ENCODE measurements at places on chromosomes 2 and 18.

- no peak for DNase-seq
Observed at GRCh38 chr2:204177977-204178522, 241.5 kb downstream of the ICOS start.

DNA sequence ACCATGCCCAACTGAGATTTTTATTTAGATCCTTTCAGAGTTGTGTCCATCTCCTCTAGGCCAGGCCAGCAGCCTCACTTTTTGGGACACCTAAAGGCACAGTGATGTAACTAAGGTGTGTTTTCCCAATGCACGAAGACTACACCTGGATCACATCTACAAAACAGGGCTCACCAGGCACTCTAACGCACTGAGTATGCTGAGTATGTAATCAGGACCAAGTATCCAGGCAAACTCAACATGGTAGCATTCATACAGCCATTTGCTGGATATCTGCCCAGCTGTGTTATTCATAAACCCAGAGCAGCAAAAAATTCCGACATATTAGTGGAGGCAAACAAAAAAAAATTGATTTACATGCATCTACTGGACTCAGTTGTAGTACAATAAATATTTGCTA, 33.8 kb downstream of the LPIN2 start:
- no peak for DNase-seq

DNA sequence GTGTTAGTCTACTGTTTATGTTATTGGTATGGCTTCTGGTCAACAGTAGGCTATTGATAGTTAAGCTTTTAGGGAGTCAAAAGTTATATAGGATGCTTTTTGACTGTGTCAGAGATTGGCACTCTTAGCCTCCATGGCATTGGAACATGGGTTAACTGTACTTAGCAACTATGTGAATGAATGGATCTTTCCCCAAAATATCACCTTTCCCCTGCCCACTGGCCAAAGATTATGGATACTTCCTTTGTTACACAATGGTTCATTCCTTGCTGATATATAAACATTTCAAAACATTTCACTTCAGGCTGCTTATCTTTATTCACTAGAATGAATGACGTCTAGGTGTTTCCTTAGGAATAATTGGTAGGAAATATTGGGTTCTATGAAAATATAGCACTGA, 62.1 kb upstream of the DOCK10 start:
- no peak for DNase-seq

- DNase-seq, result no peak
Observed at GRCh38 chr2:216030216-216030615, 16.9 kb upstream of the MREG start.

DNA sequence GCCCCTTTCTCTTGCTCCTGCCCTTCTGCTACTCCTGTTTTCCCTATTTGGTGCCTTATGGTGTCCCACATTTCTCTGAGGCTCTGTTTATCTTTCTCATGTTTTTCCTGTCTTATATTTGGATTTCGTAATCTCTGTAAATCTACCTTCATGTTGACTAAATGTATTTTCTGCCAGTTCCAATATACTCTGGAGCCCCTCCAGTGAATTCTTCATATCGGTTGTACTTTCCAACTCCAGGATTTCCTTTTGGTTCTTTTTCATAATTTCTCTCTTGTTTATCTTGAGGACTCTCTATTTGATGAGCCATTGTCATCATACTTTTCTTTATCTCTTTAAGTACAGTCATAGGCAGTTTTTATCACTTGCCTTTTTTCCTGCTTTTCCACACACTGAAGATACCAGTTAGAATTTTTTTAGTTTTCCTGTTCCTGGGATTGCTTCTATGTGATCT, 19.1 kb downstream of the SCLY start:
- DNase-seq, result no peak

DNA sequence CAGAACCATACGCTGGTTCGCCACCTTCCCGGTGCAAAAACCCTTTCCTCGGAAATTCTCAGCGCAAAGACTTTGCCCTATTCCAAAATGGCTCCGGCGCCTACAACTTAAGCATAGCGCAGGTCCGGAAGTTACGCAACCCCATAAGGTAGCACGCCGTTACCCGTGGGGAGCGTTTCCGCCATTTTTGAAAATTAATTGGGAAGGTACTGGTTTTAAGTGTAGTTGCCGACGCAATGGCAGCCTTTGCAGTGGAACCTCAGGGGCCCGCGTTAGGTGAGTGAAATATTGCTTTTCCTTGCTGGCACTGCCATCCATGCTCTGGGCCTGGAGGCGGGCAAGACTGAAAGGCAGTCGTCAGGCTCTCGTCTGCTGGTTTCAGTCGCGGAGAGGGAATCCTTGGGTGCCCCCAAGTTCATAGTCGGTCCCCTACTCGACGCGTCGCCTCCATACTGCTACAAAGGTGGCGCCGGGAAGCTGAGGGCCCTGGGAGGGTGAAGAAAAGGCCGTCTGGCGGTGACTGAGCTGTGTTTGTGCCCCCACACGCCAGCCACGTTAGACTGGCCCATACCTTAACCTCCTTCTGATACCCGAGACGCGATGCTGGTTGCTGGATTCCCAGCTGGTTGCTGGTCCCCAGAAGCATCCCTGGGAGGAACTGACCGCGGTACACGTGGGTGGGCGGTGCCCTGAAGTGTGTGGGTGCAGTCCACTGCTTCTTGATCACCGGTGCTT, at the start of gene NUP35:
NUP35 (plus strand) TSS at position 222 of the 735 bp plus-strand sequence; CDS start at position 237, 15 bp downstream.
- DNase-seq, result peak; percentile 85

GRCh38 chr18:77208964-77209363, 40.7 kb upstream of the GALR1 start:
- DNase-seq, result no peak

DNA sequence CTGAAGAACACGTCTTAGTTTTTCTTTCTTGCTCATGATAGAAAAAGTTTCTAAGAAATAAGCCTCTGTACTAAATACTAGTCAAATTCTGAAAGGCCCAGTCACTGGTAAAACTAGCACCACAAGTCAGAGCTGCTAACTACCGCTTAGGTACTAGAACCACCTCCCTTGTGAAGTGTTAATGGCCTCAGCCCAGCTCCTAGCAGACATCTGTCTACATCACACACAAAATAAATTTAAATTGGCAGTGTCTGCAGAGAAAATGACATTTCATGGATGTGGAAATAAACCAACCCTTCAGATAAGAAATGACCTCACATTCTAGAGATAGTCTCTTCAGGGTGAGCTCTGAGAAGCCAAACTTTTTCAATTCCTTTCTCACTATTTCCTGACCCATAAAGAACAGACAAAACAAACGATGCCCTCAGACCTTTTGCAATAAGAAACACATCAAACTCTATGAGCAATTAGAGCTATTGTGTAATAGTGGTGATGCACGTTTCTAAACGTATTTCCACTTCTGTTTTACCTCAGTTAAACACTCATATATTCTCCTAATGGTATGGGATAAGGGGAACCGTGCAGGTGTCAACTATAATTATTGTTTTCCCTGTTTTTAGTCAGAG, 70.3 kb upstream of the DSG1 start:
- no peak for DNase-seq

DNA sequence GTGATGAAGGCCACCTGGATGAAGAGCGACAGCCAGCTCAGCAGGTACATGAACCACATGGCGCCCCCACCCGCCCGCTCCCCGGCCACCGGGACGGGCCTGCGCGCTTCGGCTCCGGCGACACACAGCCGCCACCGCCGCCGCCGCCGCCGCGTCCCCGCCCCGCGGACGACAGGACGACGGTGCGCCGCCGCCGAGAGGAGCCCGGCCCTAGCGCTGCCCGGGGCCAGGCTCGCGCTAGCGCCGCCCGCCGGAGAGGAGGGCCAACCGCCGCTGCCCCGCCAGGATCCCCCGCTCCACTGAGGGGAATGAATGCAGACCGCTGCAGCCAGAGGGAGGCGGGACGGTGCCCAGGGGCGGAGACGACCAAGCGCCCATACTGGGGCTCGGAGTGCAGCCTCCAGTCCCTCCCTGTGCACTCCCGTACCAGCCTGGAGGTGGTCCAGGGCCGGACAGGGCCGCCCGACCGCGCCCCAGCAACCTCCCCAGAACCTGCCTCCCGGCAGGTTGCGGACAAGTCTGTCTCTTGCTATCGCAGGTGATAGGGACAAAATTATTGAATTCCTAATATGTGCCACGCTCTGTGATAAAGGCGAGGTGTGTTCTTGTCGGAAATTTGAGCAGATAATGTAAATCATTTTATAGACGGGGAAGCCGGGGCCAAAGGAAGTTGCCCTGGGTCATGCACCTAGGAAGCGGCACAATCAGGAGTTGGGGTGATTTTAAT, at the start of gene TEX261:
TEX261 (minus strand) TSS at position 175 of the 727 bp plus-strand sequence; CDS start at position 59, 116 bp downstream.
- peak; percentile 89 for DNase-seq

DNA sequence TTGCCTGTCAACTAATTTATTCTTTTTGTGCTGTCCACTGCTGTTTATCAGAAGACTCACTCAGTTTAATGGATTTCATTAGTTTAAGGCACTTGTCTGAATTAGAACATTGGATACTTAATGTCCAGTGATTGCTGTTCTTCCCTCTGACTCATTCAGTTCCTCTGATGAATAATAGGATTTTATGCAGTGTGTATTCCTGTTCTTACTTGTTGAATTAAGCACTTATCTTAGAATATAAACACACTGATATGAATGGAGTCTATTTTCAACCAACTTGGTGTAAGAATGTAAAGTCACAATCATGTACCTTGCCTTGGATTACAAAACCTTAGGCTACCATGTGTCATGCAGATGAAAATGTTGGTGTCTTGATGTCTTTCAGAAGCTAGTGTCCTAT, 87.0 kb upstream of the PROKR1 start:
- no peak for DNase-seq

DNA sequence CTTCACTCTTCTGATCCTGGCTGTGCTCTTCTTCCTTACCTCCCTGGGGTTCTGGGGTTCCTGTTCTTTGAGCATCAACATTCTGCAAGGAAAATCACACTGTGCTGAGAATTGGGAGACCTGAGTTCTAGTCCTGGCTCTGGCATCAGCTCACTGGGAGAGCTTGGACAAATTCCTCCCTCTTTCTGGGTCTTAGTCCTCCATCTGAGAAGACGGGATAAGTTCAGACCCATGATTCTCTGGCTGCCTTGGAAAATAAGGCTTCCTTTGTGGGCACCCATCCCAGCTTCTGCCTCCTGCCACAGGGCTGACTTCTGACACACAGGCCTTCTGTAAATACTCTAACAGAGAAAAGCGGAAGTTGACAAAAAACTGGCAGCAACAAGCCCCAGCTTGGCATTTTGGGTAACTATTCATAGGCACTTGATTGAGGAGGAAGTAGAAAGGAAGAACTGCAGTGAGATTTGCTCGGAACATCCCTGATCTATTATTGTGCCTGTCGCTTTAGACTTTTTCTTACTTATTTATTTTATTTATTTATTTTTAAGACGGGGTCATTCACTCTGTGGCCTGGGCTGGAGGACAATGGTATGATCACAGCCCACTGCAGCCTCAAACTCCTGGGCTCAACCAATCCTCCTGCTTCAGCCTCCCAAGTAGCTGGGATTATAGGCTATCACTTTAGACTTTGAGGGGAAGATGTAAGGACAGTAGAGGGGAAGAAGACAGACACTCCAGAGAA, 7.9 kb downstream of the PCBP1 start:
- DNase-seq, result peak; percentile 49

DNA sequence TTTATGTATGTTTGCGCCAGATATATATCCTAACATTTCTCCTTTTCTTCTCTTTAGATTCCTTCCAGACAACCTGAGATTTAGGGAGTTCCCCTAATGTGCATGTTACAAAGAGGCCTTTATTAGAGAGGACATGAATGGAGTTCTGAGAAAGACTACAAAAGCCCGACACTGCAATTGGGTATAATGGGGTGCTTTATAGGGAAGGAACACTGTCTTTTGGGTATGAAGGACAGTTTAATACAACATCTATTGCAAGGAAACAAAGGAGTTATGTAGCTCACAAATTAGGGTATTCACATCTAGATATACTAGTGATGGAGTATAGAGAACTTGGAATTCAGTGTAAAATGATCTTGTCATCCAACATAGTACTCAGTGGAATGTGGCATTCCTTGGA, 383.8 kb downstream of the FIGN start:
- no peak for DNase-seq

DNA sequence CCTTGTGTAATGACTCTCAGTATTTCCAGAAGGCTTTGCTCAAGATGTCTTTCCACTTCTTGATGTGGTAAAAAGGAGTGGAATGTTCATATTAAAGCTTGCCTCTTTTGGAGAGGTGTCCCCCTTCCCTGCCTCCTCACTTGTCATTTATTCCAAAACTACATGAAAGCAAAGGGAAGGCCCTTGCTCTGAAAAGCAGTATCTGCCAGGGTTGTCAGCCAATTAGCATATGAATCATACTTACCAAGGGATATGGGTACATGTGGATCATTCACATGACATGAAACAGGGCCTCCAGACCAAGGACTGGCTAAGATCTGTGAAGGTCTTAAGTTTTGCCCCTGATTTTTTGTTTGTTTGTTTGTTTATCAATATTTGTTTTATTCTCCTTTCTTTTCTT, 31.3 kb downstream of the ANXA4 start:
- no peak for DNase-seq

All from caudate nucleus (tissue), 63 donors.